ENCODE measurements at places on chromosomes 13 and 19. TPM values are rescaled to one million over a fixed set of nuclear protein-coding genes. Genes with fewer than 3 reads are reported as not detected.
A peak's percentile ranks its signal among the peaks of the same experiment; 100 is the strongest.

The RYR1 gene
- total RNA-seq, result 1.0 TPM

DNA sequence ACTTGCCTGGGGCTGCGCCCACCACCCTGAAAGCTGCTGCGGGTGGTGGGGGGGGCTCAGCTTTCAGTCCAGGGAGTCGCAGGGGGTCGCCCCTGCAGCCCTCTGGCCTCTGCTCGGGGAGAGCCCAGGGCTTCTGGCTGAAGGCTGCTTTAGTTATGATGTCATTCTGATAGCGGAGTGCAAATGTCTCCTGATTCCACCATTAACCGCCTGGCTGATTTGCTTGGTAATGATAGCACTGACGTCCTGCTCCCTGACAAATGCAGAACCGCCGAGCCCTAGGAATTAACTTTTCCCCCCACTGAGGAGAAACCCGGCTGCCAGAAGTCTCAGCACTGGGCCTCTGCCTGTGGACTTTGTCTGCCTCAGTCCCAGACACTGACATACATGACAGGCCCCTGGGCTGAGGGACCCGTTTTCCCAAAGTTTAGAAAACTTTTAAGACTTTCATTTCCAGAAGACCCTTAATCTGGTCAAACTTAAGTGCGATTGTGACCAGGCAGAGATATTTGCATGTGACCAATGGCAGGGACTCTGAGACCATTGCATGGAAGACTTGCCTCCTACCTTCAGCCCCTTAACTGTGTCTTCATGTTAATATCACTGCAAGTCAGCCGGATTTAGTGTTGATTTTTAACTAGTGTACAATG, 142.5 kb upstream of the ZNF536 start:
- DNase-seq, result no peak

DNA sequence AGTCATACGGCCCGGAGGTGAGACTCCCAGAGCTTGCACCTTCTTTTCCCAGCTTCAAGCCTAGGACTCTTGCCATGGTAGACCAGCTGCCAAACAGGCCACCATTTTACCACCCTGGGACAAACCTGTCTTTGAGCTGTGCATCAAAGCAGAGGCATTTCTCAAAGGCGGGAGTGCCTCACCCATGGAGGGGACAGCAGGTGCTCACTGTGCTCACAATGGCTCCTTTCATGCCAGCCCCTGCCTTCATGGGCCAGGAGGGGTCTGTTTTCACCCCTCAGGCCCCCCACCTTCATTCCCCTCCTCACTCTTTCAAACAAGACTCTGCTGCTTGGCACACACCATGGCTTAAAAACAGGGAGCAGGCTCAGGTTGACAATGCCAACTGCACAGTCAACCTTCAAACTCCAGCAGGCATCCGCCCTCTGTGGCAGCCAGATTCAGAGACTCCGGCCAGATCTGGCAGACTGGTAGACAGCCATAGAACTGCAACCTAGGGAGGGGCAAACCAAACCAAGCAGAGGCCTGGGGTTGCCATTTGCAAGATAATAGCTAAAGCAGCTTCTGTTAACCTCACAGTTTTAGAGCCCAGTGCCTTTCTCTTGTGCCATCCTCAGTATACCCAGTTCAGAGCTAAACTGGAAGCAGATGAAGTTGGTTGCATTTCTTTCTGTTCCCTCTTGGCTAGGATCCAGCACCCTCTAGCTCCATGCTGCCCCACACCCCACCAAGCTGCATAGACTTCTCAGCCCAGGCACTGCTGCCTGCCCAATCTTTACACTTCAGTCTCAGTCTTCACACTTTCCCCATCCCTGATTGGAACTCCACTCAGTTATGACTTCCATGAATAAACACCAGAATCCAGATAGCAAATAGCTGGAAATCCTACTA, 93.9 kb upstream of the SPATA13 start:
- no peak for DNase-seq

GRCh38 chr13:46801858-46802257, 4.9 kb upstream of the ESD start:
- DNase-seq, result no peak

DNA sequence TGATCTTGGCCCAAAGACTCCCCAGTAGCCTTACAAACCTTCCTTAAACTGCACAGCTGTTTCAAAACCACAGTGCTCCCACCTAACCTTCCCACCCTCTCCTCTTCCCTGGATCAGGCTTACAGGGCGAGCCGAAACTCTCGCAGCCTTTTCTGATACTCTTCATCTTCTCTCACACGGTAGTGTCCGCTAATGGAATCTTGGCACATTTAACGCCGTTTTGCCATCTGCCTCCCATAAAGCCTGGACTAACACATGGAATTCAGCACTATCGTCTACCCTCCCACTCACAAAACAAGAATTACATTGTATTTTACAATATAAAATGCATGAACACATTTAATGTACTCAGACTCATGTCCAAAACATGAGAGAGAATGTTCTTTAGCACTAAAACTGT, 135.9 kb downstream of the RAP2A start:
- no peak for DNase-seq

DNA sequence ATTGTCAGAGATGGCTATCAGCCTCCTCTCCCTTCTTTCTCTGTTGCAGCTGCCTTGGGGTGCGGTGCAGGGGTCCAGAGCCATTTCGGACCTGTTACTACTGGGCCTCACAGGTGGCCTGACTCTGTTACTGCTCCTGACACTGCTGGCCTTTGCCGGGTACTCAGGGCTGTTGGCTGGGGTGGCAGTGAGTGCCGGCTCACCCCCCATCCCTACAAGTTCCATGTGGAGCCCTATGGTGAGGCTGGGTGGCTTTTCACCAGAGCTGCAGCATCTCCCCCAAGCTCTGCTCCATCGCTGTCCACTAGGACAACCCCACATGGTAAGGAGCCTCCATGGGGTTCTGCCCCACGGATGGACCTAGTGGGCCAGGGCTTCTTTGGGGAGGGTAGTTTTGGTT, 13.7 kb upstream of the ZNF492 start:
- DNase-seq, result no peak

The KLK4 gene
- total RNA-seq, result not detected

GRCh38 chr19:13847407-13848339, 29.3 kb upstream of the NANOS3 start:
- DNase-seq, result peak; percentile 95

- DNase-seq, result no peak
Observed at GRCh38 chr19:6322284-6322683, 11.1 kb downstream of the ACER1 start.
